ENCODE measurements at places on chromosomes 7 and 10.

DNA sequence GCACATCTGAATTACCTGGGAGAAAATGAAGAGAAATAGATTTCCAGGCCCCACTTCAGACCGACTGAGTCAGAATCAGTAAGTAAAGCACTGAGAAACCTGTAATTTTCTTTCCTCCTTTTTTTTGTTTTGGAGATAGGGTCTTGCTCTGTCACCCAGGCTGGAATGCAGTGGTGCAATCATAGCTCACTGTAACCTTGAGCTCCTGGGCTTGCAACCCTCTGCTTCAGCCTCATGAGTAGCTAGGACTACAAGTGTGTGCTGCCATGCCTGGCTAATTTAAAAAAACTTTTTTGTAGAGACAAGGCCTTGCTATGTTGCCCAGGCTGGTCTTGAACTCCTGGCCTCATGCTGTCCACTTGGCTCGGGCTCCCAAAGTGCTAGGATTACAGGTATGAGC lies 260.2 kb downstream of the STK31 start:
- DNase-seq, result no peak

GRCh38 chr10:108970016-108970415 lies 953.3 kb downstream of the XPNPEP1 start:
- no peak for DNase-seq

DNA sequence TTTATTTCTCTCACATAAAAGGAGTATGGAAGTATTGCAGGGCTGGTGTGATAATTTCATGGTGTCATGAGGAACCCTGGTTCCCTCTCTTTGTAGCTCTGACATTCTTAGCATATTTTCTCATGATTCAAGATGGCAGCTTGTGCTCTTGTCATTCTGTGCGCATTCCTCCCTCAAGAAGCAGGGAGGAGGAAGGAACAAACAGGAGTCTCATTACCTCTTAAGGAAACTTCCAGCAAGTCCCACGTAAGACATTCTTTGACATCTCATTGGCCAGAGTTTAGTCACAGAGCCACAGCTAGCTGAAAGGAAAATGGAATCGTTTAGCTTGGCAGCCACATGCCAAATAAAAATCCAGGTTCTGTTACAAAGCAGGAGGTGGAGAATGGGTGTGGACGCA lies 546.8 kb downstream of the LRMDA start:
- DNase-seq, result no peak

- DNase-seq, result no peak
Measured at GRCh38 chr10:127813290-127813689, 76.3 kb downstream of the FOXI2 start.

DNA sequence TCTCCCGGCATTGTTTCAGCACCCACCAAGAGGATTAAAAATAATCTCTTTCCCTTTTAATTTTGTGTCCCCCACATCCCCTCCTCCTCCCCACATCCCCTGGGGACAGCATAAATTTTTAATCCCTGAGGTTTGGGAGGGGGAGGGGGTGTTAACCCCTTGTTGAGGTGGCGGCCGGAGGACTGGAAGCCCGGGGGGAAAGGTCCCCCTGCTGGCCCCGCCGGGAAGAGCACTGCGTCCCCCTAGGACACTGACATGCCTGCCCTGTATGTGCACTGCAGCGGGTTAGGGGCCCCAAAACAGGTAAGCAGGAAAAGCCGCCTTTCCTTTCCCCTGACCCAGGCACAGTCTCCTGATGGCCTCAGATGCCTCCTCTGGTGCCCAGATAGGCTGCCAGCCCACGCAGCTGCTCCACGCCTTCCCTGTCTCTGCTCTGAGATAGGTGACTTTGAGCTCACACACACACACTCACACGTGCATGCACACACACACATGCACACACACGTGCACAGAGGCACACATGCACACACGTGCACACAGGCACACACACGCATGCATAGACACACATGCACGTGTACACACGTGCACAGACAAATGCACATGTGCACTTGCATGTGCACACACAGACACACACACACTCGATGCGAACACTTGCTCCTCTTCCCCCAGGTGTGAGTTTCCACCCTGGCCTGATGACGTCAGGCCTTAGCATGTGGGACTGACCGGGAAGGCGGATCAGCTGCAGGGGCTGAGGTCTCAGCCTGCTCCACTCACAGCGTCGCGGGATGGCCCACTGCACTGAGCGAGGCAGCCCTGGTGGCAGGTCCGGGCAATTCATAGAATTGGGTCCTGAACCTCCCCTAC lies 12.3 kb downstream of the CNPY1 start:
- no peak for DNase-seq

DNA sequence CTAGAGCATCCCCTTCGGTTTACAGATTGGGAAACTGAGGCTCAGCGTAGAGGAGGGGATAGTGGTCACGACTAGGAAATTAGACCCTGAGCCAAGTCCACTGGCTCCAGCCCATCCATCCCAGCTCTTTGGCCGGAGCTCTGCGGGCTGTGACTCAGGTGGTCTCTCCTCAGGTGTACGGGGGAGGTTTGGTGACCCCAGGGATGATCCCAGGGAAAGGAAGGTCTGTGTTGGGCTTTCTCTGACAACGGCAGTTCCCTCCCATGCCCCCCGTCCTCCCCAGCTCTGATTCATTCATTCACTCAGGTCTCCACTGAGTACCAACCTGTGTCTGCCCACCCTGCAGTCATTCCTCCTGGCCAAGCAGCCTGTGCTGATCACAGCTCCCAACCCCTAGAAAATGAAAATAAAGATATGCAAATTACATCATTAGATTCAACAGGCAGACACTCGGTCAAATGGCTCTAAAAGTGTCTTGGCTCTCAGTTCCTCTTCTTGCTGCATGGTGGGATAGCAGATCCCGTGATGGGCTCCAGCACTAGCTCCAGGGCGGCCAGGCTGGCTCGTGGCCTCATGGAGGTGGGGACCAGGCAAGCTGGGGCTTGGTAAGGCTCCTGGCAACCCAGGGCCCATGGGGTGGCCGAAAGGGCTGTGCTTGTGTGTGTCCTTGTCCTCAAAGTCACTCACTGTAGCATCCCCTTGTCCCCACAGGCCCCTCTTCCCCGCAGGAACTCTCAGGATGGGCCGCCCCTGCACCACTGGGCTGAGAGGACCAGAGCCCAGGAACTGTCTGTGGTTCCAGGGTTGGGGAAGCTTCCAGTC lies 37.8 kb downstream of the CLRN3 start:
- DNase-seq, result no peak

DNA sequence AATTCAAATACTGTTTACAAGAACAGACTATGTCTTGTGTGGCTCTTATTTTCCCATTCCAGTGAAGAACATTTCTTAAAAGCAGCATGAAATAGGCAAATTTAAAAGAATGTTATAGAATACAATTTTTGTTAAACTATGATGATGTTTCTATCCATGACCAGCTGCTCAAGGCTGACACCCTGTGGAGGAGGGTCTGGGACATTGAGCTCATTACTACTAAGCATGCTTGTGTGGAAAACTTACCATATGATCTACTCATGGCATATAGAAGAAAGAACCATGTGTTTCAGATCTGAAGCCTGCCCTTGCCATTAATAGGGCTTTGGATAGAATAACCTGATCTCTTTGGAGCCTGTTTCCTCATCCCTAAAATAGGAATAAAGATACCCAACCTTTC lies 125.0 kb downstream of the FOXP2 start:
- DNase-seq, result no peak

- DNase-seq, result no peak
Measured at GRCh38 chr7:35792873-35793489, 7.9 kb upstream of the SEPTIN7 start.

- DNase-seq, result no peak
Measured at GRCh38 chr10:1154531-1155295, 98.5 kb downstream of the WDR37 start.

DNA sequence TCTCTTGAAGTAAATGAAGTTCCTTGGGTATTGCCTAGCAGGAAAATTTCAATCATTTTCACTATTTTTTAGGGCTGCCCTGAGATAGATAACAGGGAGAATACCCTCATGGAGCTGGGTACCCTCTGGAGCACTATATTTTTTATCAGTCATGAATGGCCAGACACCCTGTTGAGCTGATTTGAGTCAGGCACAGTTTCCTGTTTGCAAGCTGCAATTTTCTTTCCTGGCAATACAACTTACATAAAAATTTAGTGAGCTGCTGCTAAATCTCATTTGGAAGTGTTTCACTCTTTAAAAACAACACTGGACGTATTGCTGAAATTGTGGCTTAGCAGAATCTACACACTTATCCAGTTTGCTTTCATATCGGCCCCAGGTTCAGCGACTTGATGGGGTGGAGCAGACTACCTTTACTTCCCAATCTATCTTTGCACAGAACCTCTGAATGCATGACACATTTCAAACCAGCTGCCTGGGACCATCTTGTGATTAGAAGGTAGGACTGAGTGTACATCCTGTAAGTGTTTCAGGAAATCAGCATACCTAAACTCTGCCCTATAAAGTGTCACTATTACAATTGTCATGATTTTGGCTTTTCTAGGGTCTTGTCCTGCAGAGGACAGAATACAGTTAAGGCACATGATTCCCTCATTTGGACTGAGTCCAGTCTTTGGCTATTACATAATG lies 125.7 kb upstream of the FAM3C start:
- DNase-seq, result no peak

GRCh38 chr7:126472825-126473224 lies 779.9 kb downstream of the GRM8 start:
- no peak for DNase-seq

GRCh38 chr7:95199779-95200558 lies 124.4 kb downstream of the PON1 start:
- DNase-seq, result peak; percentile 40

DNA sequence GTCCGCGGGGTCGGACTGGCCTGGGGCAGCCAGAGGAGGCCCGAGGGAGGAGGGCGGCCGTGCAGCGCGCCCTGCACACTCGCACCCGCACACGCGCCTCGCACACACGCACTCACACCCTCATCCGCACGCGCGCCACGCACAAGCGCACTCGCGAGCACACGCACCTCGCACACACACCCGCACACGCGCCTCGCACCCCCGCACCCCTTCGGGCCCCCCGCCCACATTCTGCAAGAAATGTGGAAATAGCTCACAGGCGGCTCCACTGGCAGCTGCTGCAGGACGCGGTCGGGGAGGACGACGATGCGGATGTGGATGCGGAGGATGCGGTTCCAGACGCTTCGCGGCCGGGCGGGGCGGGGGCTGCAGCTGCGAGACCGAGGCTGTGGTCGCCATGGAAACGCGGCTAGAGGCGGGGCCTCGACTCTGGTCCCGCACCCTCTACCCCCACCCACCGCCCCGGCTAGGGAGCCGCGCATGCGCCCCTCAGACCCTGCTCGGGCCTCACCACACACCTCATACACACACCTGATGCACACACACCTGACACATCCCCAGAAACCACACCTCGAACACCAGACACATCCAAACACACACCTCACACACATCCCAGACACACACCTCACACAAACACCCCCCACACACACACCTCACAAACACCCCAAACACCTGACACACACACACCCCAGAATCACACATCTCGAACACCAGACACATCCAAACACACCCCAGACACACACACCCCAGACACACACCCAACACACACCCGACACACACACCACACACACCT lies at the start of gene CALY:
Gene CALY, minus strand, starts transcription at position 320 of the 793 bp plus-strand sequence. CDS start 7,907 bp downstream, outside the sequence.
- DNase-seq, result no peak

DNA sequence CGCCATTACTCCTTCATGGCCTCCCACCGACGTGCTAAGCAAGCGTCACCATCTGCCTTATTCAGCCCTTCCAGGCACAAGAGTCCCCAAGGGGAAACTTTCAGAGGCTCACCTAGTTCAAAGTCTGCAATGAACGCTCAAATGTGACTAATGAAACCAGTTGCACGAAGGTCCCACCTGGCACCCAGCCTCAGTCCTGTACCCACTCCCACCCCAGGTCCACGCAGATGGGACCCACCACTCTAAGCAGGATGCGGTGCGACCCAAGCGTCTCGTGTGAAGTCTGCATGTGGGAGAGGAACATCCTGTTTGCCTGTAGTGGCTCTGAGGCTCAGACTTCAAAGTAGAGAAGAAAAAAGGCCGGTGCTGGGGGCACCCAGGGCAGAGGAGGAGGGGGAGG lies 40.3 kb downstream of the RGS10 start:
- DNase-seq, result no peak

- peak; percentile 35 for DNase-seq
Measured at GRCh38 chr7:4006687-4007086, 675.4 kb upstream of the FOXK1 start.

DNA sequence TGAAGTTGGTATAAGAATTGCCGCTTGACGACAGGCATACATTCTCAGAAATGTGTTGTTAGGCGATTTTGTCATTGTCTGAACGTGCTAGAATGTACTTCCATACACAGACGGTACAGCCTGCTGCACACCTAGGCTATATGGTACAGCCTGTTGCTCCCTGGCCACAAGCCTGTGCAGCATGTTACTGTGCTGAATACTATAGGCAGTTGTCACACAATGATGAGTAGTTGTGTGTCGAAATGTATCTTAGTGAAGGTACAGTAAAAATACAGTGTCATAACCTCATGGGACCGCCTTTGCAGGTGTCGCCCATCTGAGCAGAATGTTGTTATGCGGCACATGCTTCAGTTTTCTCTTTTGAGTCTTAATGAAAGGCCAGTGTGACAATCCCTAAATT lies 66.5 kb downstream of the SHH start:
- no peak for DNase-seq

GRCh38 chr7:1434165-1434718 lies 25.0 kb downstream of the MICALL2 start:
- DNase-seq, result no peak

DNA sequence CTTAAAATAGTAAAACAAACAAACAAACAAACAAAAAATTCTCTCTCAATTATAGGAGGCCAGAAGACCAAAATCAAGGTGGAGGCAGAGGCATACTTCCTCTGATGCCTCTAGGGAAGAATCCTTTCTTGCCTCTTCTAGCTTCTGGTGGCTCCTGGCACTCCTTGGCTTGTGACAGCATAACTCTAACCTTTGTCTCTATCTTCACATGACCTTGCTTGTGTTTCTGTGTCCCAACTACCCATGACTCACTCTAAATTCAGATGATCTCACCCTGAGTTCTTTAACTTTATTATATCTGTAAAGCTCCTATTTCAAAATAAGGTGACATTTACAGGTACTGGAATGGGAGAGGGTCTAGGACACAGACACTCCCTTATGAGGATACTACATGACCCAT lies 88.3 kb upstream of the ANTXRL start:
- DNase-seq, result no peak

DNA sequence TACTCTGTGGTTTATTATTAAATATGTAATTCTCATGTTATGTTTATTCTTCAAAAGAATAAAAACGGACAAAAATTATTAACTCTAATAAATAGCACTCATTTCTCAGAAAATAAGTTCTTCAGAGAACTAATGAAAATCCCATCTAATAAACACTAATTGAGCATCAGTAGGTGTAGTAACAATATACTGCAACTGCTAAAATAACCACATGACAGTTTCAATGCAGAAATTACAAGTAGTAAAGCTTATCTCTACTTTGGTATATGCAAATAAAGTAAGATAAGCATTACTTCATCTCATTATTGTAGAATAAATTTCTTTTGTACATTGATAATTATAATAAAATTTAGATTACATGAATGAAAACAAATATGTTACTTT lies 56.4 kb upstream of the DKK1 start:
- no peak for DNase-seq

DNA sequence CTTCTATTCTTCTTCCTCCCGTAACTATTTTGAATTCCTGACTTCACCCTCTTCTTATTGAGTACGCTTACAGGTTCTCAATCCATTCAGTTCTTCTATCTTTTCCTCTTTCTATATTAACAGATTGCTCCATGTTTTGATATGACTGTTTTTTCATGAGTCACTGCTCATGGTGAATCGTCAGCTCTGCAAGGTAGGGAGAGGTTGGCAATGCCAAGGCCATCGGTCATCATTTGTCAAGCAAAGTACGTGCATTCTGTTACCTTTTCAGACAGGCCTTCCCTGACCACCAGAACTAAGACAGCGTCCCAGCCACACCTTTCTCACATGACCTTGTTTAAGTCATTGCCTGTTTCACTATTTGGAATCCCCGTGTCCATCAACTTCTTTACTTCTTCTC lies 1001.9 kb upstream of the SORCS1 start:
- no peak for DNase-seq

All from LNCaP clone FGC (cell line).